Adrenal gland (tissue), 19 donors: ENCODE measurements at places on chromosomes 16 and 17. TPM values are rescaled to one million over a fixed set of nuclear protein-coding genes. Genes with fewer than 3 reads are reported as not detected.
A peak's percentile ranks its signal among the peaks of the same experiment; 100 is the strongest.

Gene KRTAP2-1
- total RNA-seq = not detected

Gene CCDC200
- total RNA-seq = not detected

Gene PLA2G10
- not detected for total RNA-seq

Gene PLCD3
- total RNA-seq = 88.6 TPM

Gene PPP1R27
- 0.11 TPM for total RNA-seq

Gene CENPN
- 5.3 TPM for total RNA-seq

DNA sequence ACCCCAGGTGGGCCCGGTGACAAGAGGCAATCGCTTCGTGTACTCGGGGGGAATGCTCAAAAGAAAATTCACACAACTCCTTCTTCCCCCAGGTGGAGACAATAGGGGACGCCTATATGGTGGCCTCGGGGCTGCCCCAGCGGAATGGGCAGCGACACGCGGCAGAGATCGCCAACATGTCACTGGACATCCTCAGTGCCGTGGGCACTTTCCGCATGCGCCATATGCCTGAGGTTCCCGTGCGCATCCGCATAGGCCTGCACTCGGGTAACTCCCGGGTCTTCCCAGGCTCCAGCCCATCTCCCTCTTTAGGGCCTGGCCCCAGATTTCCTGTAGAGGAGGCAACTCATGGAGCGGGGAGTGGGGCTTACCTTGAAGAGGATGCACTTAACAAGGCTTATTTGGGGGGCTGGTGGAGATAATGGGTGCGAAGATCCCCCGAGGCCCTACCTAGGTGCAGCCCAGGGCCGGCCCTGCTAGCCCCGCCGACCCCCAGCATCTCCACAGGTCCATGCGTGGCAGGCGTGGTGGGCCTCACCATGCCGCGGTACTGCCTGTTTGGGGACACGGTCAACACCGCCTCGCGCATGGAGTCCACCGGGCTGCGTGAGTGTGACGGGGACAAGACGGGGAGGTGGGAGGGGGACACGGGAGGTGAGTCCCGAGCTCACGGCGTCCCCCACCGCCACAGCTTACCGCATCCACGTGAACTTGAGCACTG lies 13.0 kb downstream of the GUCY2D start:
- DNase-seq = no peak

DNA sequence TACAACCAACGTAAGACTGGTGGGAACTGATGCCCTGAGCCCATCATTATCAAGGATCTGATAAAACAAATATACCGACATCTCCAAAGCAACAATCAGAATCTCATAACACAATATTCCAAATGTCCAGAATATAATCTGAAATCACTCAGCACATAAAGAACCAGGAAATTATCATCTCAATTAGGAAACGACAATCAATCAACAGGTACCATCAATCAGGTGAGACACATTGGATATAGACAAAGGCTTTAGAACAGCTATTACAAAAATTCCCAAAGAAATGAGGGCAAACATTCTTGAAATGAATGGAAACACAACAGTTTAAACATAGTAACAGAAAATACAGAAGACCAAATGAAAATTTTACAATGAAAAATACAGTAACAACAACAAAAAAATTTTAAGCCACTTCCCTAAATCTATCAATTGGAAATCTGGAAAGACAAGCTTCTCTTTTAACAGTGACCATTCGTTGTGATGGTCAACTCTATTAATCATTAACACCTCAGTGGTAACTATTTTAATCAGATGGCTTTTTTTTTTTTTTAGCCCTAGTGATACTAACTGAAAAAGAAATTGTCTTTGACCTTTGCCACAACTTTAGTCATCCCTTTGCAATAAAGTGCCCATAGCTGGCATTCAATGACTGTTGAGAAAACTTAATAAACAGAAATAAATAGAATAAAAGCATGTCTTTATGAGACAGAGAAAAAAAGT lies 70.4 kb downstream of the USP32 start:
- DNase-seq = no peak

GRCh38 chr16:17365211-17365541 lies 105.6 kb downstream of the XYLT1 start:
- DNase-seq = no peak

- DNase-seq = peak; percentile 4
Observed at GRCh38 chr16:50306287-50306686, 39.9 kb downstream of the ADCY7 start.

DNA sequence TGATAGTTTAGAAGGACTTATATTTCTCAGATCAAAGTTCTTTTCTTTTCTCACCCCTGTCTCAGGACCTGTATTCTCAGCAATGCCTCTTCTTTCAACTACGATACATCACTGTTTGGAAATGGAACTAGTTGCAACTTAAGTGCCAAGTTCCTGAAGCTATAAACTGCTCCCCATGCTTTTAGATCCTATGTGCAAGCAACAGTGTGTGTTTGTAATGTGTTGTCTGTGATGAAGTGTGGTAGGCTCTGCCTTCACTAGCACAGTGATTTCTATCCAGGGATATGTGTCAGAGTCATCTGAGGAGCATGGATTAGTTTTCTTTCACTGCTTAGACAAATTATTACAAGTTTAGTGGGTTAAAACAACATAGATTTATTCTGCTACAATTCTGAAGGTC lies 18.4 kb downstream of the ZP2 start:
- DNase-seq = no peak

GRCh38 chr16:80171746-80172145 lies 369.0 kb upstream of the DYNLRB2 start:
- no peak for DNase-seq

GRCh38 chr17:75416006-75416405 lies 10.5 kb upstream of the GRB2 start:
- no peak for DNase-seq

GRCh38 chr17:66767154-66767933 lies 67.6 kb upstream of the CACNG5 start:
- DNase-seq = no peak

GRCh38 chr17:15260376-15261257 lies 4.5 kb downstream of the PMP22 start:
- DNase-seq = peak; percentile 92

GRCh38 chr16:15735610-15736009 lies 85.6 kb downstream of the NDE1 start:
- DNase-seq = no peak

- peak; percentile 53 for DNase-seq
Observed at GRCh38 chr17:10156948-10157607, 41.3 kb downstream of the GAS7 start.
